ENCODE measurements at places on chromosomes 2 and 18.

DNA sequence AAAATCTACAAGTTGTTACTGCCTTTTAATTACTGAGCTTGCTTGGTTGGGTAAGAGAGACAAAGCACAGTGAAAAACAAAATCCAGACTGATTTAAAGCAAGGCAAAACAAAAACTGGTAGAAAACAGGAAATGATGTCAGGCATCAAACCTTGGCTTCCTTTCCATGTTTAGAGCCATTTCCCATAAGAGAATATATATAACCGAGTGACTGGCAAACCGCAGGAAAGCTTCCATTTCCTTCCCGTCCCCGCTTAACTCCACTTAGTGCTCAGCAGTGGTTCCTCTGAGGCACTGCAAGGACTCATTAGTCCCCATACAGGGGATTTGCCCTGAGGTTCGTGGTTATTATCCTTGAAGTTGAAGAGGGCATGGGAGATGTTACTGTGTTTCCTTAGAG is 446.3 kb downstream of the LPIN1 start:
- no peak for DNase-seq

- no peak for DNase-seq
Measured at GRCh38 chr2:239398521-239398921, 2.3 kb downstream of the HDAC4 start.

DNA sequence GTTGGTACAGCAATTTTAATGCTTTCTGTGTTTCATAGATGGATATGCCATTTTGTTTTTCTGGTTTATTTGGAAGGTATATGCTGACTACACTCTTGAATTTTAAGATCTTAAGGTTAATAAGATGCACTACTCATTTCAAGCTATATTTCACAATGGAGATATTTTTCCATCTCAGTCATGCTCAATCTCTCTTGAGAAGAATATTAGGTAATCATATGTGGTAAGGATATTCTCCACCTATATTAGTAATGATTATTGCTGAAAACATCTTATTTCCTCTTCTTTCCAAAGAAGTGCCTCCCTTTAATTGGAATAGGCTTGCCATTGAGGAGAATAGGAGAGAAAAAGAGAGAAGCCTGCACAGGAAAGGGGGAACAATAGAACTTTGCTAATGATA is 40.1 kb downstream of the EPB41L3 start:
- DNase-seq, result no peak

DNA sequence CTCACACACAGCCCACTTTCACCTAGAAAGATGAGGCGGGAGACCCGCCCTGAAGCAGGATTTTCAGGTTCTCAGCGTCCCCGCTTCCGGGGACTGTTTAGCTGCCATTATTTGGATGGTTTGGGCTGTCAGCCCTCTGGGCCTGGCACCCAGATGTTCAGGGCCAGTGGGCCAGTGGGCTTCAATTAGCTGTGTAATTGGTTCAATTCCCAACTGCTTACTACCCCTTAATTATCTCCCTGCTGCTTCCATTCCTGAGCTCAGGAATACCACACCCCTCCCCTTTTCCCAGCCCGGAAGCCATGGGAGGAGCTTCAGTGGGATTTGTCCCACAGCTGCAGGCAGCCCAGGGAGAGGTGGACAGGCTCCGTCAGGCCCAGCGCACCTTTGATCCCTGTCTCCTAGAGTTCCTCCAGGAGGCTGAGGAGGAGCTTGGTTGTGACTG is 114.1 kb upstream of the MYCN start:
- no peak for DNase-seq

- no peak for DNase-seq
Measured at GRCh38 chr2:226721541-226721940, 78.1 kb downstream of the IRS1 start.

- no peak for DNase-seq
Measured at GRCh38 chr2:166234112-166234846, 106.5 kb upstream of the SCN1A start.

GRCh38 chr2:10460366-10460796 is 12.3 kb upstream of the ODC1 start:
- no peak for DNase-seq

DNA sequence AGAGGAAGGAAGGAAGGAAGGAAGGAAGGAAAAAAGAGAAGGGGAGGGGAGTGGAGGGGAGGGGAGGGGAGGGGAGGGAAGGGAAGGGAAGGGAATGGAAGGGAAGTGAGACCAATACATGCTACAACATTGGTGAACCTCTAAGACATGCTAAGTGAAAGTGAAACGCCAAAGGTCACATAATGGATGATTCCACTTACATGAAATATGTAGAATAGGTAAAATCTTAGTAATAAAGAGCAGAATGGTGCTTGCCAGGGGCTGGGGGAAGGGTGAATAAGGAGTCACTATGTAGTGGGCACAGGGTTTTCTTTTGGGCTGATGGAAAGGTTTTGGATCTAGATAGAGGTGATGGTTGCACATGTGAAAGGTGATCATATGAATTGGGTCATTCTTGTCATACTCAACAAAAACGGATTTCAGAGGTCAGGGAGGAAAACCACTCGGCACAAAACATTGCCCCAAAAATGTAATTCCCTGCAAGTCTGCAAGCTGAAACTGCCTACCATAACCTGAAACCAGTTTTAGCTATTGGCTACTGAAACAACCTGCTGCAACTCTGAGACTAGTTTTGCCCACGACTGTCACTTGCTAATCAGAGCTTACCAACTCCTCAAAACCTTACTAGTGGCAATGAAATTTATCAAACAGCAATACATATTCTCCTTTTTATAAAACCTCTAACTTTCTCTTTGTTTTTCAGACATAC is 59.2 kb downstream of the CCDC141 start:
- no peak for DNase-seq

DNA sequence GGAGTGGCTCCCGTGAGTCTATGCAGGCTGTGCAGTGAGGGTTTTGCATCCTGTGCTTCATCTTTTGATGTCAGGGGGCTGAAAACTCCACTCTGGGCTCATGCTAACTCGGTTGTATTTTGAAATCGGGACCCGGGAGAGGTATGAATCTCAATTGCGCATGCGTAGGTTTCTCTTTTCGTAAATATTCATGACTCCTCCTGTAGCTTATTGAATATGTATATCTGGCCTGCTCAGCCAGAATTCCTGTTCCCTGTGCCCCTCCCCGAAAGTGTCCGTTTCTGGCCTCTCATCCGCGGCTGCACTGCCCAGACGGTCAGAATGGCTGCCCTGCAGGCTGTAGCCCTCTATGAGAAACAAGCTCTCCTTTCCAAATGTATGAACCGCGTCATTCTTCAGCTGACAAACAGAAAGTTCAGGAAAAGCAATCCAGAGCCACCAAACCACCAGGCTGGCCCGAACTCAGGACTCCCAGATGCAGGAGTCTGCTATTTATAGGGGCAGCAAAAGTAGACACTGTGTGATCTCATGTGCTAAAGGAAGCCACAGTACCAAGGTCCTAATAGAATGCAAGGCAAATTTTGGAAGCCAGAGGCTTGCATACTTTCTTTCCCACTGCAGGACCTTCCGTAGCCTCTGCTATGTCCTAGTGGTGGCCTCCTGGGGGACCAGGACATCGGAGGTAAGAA is 41.7 kb downstream of the AKAIN1 start:
- no peak for DNase-seq
